ENCODE measurements at places on chromosomes 2 and 18.

- DNase-seq = no peak
Observed at GRCh38 chr2:101776172-101777043, 78.9 kb downstream of the MAP4K4 start.

- DNase-seq = no peak
Observed at GRCh38 chr18:48826271-48826670, 124.5 kb downstream of the SMAD7 start.

DNA sequence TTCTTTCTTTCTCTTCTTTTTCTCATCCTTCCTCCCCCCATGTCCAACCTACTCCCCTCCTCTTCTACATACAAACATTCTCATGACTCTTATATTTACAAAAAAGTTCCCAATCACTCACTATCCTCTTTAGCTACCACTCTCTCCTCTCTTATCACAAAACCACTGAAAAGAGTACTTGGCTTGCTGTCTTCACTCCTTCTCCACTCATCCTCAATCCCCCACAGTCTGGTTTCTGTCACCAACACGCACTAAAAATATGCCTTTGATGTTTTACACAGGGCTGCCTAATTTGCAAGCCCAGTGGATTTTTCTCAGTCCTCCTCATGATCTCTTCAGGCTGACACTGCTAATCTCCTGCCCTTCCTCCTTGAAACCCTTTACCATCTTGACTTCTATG lies 159.5 kb downstream of the TNS1 start:
- no peak for DNase-seq

GRCh38 chr18:10847408-10847790 lies 302.0 kb downstream of the PIEZO2 start:
- DNase-seq = no peak

GRCh38 chr2:81355436-81355835 lies 1050.9 kb upstream of the LRRTM1 start:
- DNase-seq = no peak

- DNase-seq = no peak
Observed at GRCh38 chr2:8679827-8680731, 1.8 kb upstream of the ID2 start.

GRCh38 chr2:26723991-26724750 lies 31.6 kb downstream of the KCNK3 start:
- DNase-seq = no peak

- no peak for DNase-seq
Observed at GRCh38 chr2:219680958-219681693, 53.7 kb downstream of the SLC4A3 start.

DNA sequence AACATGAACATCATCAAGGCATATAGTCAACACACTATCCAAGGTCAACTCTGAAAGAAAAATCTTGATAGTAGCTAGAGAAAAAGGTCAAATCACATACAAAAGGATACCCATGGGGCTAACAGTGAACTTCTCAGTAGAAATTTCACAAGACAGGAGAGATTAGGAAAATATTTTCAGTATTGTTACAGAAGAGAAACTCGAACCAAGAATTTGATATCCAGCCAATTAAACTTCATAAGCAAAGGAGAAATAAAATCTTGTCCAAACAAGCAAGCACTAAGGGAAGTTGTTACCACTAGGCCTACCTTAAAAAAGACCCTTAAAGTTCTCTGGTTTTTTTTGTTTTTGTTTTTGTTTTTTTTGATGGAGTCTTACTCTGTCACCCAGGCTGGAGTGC lies 242.5 kb downstream of the EXOC6B start:
- DNase-seq = no peak

All from activated CD8-positive, alpha-beta memory T cell treated with anti-CD3 and anti-CD28 coated beads for 48 hours (primary cell).